ENCODE measurements at places on chromosomes 1 and 21. TPM values are rescaled to one million over a fixed set of nuclear protein-coding genes. Genes with fewer than 3 reads are reported as not detected.

DNA sequence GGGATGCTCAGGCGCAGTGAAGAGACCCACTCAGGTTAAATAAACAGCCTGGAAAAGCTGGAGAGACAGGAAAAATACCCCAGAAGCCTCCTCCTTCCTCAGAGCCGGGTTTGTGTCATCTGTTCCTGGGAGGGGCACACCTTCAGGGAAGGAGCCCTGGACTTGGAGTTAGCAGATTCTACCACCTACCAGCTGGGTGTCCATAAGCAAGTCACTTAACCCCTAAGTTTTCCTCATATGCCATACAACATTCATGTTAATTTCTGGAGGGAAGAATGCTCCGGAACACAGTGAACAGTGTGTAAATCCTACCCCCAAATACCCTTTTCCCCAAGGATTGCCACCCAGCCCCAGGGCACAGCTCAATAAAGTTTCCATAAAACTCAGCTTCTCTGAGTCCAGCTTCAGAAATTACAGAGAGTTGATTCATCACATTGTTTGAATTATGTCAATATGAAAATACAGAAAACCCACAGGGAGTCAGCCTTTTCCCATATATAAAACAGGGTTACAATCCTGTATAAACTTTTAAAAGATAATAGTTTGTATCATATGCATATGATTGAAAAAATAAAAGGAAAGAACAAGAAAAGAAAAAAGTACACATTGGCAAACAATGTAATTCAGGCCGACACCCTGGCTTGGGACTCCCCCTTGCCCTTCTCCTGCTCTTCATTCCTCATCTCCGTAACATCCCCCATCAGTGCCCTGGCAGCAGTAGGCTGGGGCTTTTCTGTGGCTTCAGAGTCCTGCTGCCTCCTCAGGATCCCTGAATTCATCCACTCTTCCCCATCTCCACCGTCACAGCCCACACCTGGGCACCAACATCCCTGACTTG is 291.8 kb upstream of the USP24 start:
- DNase-seq, result no peak

DNA sequence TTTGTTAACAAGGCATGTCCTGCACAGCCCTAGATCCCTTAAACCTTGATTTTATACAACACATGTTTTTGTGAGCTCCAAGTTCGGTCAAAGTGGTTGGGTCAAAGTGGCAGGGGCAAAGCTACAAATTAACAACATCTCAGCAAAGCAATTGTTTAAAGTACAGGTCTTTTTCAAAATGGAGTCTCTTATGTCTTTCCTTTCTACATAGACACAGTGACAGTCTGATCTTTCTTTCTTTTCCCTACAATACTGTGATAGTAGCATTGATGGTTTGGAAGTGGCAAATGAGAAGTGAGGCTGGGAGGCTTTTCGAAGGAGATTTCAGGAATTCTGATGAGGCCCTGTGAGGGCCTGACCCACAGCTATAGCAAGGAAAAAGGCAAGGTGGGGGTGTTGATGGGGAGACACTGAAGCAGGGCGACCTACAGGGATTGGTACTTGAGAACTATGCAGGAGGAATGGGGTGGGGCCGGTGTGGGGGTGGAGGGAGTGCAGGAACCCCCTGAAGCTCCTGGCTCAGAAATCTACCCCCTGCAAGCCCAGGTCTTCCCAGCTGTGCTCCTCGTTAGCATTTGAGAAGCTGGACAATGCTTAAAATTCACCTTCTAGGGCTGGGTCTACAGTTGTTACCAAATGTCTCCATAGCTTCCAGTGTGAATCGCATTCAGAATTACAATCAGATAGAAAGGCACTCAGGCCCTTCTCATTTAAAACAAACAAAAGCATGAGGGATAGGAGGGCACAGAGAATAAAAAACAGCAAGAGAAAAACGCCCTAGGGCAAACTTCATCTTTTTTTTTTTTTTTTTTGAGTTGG is 102.6 kb upstream of the PPM1J start:
- no peak for DNase-seq

C1QA gene
- not detected for total RNA-seq

DNA sequence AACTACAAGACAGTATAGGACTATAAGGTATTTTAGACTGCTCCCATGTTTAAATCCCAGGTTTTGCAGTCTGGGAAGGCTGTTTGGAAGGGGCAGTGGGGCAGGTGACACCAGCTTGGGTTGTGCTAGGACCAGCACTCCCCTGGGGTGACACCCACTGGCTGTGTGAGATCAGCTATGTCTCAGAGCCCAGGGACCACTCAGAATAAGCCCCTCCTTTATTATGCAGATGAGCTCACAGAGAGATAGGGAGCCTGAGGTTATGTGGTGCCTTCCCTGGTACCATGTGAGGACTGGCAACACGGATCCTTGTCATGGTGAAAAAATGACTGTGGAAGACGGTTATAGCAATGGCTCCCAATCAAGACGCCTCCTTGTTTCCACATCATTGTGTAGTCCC is 71.0 kb downstream of the NENF start:
- no peak for DNase-seq

GRCh38 chr1:12433323-12434053 is 184.5 kb downstream of the DHRS3 start:
- peak; percentile 65 for DNase-seq

DNA sequence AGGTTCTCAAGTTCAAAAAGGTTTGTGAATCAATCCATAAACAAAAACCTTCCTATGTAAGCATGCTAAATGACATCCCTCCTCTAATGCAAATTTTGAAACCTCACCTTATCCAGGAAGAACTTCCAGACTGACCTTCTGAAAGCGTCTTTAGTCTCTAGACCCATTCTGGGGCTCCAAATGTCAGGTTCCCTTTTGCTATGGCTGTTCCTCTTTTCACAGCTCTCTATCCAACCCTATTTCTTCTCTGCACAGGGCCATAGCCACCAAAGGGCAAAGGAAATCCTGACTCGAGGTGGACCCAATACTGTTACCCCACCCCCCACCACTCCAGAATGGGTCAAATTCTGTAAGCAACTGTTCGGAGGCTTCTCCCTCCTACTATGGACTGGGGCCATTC is 3.4 kb downstream of the ATP1A4 start:
- DNase-seq, result no peak

F3 gene
- total RNA-seq, result 387 TPM

GRCh38 chr1:8818325-8818775 is 910 bp upstream of the RERE start:
- DNase-seq, result peak; percentile 55

KCNT2 gene
- total RNA-seq, result 3.3 TPM

HTR6 gene
- not detected for total RNA-seq

RGSL1 gene
- total RNA-seq, result not detected

Data from Calu3 (cell line).